ENCODE measurements at places on chromosomes 7 and 10.

DNA sequence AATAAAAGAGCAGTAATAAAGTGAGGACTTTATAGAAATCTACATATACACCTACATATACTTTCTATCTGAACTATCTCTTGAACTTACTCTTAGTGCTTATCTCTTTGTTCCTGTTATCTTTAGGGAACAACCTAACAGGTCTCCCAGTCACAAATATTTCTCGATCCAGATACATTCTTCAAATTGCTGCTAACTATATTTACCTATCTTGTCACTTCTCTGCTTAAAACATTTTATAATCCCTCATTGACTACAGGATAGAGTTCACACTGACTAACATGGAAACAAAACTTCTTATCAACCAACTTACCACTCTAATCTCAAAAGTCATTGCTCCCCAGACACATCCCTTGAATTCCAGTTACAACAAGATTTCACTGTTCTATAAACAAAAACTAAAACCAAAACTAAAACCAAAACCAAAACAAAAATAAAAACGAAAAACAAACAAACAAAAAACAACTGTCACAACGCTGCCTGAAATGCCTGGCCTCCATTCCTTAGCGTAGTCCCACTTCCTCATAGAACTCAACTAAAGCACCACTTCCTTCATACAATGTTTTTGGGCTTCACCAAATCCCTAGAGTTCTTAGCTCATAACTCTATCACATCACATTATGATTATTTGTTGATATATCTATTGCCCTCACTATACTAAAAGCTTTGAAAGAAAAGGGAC, 134.7 kb downstream of the SEMA3D start:
- DNase-seq: no peak

DNA sequence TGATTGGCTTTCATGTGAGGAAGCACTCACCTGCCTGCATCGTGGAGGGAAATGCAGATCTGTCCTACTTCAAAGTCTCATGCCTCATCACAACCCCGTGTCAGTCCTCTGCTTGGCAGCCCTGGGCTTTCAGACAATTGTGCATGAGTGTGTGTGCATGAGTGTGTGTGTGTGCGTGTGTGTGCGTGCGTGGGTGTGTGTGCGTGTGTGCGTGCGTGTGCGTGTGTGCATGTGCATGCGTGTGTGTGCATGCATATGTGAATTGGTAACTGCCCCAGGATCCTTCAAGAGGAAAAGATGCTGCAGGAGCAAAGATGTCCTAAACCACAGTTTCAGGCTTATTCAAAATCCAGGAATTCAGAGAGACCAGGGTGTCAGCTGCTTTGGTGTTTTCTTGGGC, 71.3 kb downstream of the LANCL2 start:
- DNase-seq: no peak

DNA sequence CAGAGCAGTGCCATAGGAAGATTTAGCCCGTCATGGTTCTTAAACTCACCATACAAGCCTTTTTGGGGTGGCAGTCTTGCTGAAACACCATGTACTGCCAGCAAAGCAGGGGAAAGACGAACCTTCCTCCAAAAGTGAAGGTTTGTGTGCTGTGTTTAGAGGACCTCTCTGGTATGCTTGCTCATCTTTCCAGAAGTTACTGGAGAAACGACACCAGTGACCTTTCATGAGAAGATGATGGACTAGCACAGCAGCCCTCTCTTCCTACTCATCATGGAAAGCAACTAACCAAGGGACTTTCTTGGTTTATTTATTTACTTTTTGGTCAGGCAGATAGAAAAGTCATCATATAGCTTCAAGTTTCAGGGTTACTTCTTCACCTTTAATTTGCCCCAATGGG, 247.4 kb downstream of the PTEN start:
- DNase-seq: no peak

GRCh38 chr10:78684947-78685346, 383.8 kb upstream of the ZMIZ1 start:
- DNase-seq: no peak

- DNase-seq: no peak
Measured at GRCh38 chr7:74587435-74588126, 69.9 kb upstream of the GTF2I start.

GRCh38 chr7:158702944-158703343, 1.7 kb downstream of the NCAPG2 start:
- DNase-seq: no peak

- no peak for DNase-seq
Measured at GRCh38 chr7:94042381-94042780, 38.2 kb upstream of the BET1 start.

DNA sequence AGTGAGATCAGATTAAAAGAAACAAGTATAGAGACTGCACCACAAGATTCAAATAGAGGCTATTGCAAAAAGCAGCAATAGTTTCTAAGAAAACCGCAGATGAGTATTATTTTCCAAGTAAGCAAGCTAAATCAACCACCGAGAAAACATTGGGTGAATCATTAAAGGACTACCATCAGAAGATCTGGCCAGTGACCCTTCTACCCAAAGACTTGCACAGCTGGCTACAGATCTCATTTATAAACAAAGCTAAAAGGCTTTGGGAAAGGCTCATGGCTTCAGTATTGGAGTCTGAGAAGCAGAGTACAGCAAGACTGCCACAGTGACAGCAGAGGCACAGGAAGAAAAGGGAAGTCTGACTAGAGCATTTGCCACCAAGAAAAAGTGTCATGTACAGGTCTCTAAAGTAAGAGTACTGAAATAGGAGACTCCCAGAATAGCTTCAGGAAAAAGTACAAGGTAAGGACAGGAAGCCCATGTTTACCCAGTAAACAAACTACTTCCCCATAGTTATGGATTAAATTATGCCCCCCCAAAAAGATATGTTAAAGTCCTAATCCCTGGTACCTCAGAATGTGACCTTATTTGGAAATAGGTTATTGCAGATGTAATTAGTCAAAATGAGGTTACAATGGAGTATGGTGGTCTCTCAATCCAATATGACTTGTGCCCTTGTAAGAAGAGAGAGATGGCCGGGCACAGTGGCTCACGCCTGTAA, 19.0 kb downstream of the STEAP1 start:
- no peak for DNase-seq
